Calu3 (cell line): ENCODE measurements at places on chromosomes 16 and 17.

DNA sequence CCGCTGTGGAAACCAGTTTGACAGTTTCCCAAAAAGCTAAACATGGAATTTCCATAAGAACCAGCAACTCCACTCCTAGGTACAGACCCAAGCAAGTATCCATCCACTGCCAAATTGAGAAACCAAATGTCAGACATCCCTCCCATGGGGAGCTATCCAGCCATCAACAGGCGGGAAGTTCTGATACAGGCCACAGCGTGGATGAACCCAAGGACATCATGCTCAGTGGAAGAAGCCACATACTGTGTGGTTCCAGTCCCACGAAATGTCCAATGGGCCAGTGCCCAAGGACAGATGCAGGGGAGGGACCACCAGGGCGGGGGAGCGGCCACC, 12.6 kb upstream of the BAIAP2 start:
- H3K27me3 ChIP-seq: peaks cover 47% of the 10 kb centered on the region
- peaks cover 8% of the 10 kb centered on the region for H3K4me1 ChIP-seq
- no peaks in the 10 kb centered on the region for H3K36me3 ChIP-seq
- no peak overlapping the region for H3K4me3 ChIP-seq
- no peak for DNase-seq

DNA sequence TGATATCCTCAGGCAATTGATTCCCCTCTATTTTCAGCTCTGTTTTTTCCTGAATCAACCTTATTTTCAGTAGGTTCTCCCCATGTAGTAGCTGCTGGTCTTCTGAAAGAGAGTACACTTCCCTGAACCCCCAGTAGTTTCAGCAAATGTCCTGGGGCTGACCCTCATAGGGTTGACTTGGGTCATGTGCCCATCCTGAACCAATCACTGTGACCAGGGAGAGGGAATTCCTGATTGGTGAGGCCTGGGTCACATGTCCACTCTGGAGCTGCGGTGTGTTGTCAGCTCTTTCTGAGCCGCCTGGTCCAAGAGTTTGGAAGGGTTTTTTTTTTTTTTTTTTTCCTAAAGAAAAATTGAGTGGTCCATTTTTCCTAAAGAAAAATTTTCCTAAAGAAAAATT, 8.3 kb upstream of the ZKSCAN2 start:
- peaks cover 24% of the 10 kb centered on the region for H3K36me3 ChIP-seq
- no peak overlapping the region for H3K27ac ChIP-seq
- peaks cover 10% of the 10 kb centered on the region for H3K4me1 ChIP-seq
- no peak overlapping the region for H3K4me3 ChIP-seq
- H3K27me3 ChIP-seq: no peaks in the 10 kb centered on the region

DNA sequence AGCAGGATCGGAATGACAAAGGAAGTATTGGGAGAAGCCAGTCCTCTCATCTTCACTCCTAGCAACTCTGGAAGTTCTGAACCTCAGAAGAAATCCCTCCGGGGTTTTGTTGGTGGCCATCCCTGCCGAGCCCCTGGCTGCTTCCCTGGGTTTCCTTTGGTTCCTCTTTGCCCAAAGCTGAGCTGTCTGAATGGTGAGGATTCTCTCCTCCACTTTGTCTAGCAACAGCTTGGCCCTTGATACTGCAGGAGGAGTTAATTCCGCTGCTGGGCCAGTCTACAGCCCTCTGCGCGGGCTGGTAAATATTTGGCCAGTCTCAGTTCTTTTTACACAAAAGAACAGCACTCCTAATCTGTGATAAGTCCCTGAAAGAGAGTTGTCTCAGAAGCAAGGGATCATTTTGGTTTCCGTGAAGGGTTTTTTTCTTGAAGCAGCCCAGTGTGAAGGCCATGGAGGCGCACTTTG, 170.9 kb downstream of the RAB11FIP4 start:
- H3K36me3 ChIP-seq: peaks cover 35% of the 10 kb centered on the region
- H3K4me1 ChIP-seq: peaks cover 22% of the 10 kb centered on the region
- no peak overlapping the region for H3K4me3 ChIP-seq
- no peak for DNase-seq
- H3K27ac ChIP-seq: no peak overlapping the region
- no peaks in the 10 kb centered on the region for H3K27me3 ChIP-seq

GRCh38 chr16:65125322-65125721, 3.5 kb upstream of the CDH11 start:
- H3K4me1 ChIP-seq: no peaks in the 10 kb centered on the region
- no peaks in the 10 kb centered on the region for H3K27me3 ChIP-seq
- H3K4me3 ChIP-seq: no peak overlapping the region
- H3K36me3 ChIP-seq: no peaks in the 10 kb centered on the region
- DNase-seq: no peak
- no peak overlapping the region for H3K27ac ChIP-seq

- no peak overlapping the region for H3K27ac ChIP-seq
- no peak overlapping the region for H3K4me3 ChIP-seq
- peaks cover 26% of the 10 kb centered on the region for H3K27me3 ChIP-seq
- no peak for DNase-seq
- H3K4me1 ChIP-seq: no peaks in the 10 kb centered on the region
- H3K36me3 ChIP-seq: no peaks in the 10 kb centered on the region
These were observed 35.7 kb upstream of the CCL2 start for GRCh38 chr17:34219405-34219804.

- no peak for DNase-seq
- H3K4me1 ChIP-seq: peaks cover 48% of the 10 kb centered on the region
- H3K36me3 ChIP-seq: peaks cover 31% of the 10 kb centered on the region
- H3K27ac ChIP-seq: no peak overlapping the region
- no peak overlapping the region for H3K4me3 ChIP-seq
These were observed 4.7 kb upstream of the BCAR1 start for GRCh38 chr16:75256059-75256571.
